CD4-positive, alpha-beta T cell treated with Interleukin-1 beta for 1 hour (primary cell): ENCODE measurements at places on chromosomes 1 and 21.

- no peak for DNase-seq
Observed at GRCh38 chr1:40708750-40709099, 17.2 kb downstream of the NFYC start.

- DNase-seq, result no peak
Observed at GRCh38 chr1:247297263-247298123, 34.2 kb downstream of the ZNF496 start.

DNA sequence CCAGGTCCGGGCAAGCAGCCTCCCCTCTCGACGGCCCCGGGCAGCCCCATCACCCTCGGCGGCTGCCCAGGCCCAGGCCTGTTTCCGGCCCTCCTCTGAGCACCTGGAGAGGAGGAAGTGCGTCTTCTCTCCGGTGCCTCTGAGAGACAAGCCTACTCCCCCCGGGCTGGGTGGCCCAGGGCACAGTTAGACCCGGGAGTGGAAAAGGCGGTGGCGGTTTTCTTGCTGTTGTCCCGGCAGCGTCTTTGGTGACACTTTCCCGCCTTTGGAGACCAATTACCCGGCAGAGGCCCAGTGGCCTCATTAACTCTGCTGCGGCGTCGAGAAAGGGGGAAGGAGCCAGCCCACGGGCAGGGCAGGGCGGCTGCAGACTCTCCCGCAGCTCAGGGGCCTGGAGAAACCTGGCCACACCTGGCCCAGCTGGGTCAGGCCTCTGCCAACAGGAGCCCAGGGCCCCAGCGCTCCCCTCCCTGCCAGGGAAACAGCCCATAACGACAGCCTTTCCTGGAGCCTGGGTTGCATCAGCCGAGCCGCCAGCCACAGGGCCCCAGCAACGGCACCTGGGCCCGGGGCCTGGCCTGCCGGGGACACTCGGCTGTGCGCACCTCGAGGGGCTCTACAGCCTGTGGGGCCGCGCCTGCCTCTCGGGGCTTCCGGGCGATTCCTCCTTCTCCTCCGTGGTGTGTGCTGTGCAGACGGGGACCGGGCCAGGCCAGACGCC is 28.4 kb upstream of the C1orf159 start:
- DNase-seq, result peak; percentile 84

DNA sequence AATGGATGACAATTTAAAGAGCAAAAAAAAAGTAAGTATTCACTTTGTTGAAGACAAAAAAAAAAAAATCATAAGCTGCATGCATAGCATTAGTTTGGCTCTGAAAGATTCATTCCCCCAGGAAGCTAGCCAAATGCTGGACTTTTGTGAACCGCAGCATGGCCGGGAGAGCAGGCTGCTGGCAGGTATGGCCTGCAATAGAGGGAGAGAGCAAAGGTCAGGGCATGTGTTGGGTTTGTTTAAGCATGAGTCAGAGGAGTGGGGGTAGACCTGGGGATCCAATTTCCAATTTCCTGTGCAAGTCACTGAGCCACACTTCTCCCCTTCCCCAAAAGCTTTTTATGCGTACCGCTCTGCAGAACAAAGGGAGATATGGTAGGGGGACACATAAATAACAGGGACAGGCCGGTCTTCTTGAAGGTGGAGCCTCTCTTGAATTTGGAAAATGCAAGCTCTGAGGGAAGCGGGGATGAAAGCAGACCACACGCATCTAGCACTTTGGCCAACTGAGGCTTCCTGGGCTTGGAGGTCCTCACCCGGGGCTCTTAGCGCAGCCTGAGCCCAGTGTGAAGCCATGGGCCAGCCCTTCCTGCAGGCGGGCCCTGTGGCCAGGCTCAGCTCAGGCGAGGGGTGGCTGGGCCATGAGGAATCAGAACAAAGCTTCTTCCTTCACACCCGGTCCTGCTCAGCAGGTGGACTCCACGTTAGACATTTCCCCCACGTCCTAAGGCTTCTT is 171.1 kb downstream of the TOMM20 start:
- no peak for DNase-seq

- peak; percentile 43 for DNase-seq
Observed at GRCh38 chr1:207873055-207873890, 37.7 kb downstream of the CD34 start.

- no peak for DNase-seq
Observed at GRCh38 chr1:36085126-36085525, 1.2 kb downstream of the TEKT2 start.

DNA sequence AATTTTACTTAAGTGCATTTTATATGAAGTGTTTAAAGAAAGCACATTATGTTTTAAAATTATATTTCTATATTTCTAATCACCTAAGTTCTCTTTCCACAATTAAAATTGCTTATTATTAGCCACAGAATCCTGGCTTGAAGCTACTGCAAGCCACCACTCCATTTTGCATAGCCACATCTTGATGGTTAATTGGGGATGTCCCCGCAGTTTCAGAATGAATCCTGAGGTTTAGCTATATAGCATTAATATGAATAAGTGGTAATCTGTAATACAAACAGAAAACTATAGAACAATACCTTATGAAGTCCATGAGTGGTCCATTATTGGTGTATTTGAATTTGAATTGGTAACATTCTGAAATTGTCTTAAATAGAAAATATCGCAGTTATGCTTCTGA is 11.6 kb upstream of the GOLPH3L start:
- DNase-seq, result no peak

DNA sequence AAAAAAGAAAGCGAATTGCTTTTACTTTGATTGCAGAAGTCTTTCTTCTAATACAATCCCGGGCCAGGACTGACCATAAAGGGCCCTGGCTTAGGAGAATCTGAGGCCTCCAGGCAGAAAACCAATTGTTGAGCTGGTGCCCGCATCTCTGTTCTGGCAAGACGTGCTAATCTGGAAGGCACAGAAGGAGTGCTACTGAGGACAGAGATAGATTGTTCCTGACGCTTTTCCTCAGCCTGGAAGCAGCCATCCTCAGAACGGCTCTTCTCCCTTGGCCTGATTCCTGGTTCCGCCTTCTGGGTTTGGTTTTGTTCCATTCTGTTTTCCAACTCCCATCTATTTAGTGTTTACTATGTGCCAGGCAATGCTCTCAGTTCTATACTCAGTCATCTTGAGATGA is 44.8 kb upstream of the SPOCD1 start:
- DNase-seq, result no peak

DNA sequence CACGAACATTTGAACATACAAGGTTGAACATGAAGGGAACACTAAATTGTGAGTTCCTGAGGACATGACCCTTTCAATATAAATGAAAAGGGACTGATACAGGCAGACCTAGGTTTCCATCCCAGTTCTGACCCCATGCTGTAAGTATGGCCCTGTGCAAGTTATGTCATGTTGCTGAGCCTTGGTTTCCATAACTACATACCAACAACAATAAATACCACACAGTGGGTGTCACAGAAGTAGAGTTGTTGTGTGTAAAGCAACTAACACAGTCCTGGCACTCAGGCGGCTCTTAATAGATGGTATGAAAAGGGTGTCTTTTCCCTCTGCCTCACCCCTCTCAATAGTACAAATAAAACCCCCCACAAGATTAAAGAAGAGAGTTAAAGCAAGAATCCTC is 140.8 kb downstream of the LMX1A start:
- DNase-seq, result no peak

GRCh38 chr1:115308969-115309368 is 29.1 kb downstream of the NGF start:
- no peak for DNase-seq

DNA sequence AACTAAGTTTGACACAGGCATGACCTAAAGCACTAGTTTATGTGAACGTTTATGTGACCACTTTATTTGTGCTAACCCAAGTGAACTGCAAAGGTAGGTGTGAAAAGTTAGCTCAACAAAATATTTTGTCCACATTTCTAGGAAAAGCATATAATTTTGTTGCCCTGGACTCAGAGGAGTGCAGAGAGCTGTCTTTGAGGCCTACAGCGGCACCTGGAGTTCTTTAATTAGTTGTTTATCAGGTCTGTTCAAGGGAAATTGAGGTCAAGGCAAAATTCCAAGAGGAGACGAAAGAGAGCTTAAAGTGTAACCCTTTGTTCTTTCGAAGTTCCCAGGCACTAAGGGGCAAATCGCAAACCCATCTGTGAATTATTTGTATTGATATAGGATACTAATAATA is 1.3 kb downstream of the GIPC2 start:
- no peak for DNase-seq
